ENCODE measurements at places on chromosomes 2 and 18.
A peak's percentile ranks its signal among the peaks of the same experiment; 100 is the strongest.

DNA sequence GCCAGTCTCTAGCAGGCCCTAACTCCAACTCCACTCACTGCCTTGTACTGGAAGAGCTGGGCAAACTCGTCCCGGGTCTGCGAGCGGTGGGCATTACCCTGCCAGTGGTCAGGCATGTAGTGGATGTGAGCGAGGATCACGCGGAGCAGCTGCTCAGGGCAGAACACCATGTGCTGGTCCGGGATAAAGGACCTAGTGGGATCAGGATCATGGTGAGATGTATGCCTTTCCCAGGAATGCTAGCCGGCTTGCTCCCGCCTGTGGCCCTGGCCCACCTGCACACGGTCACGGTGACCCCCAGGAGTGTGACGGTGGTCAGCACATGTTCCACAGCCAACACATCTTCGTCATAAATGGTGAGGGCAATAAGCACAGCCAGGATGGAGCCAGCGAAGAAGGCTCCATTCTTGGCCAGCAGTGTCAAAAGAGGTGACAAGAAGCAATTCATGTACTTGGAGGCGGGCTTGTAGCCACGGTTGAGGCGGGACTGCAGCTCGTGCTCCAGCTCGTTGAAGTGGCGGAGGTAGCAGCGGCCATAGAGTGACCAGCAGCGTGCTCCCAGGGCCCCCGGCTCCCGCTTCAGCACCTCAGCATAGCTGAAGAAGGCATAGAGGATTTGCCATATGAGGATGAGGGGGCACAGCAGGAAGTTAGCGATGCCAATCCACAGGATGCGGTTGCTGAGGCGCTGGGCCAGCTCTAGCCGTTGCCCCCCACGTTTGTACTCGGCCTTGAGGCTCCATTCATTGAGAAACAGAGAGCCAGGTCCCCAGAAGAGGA lies 5.3 kb upstream of the ABCB6 start:
- no peak for DNase-seq

DNA sequence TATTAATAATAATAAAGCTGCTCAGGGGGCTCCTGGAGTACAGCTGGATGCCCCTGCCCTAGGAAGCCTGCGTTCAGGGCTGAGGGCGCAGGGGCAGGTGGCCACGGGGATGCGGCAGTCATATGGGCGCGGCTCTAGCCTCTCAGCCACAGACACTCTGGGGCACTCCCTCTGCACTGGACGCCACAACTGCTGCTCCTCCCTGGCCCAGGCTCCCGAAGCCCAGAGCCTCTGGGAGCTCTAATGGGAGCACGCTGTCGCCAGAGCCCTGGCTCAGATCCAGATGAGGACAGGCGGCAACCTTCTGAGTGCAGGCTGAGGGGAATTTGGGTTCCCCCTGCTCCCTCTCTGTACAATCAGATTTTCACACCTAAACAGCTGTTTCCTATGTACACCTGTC lies 93.6 kb downstream of the MTCL1 start:
- no peak for DNase-seq

DNA sequence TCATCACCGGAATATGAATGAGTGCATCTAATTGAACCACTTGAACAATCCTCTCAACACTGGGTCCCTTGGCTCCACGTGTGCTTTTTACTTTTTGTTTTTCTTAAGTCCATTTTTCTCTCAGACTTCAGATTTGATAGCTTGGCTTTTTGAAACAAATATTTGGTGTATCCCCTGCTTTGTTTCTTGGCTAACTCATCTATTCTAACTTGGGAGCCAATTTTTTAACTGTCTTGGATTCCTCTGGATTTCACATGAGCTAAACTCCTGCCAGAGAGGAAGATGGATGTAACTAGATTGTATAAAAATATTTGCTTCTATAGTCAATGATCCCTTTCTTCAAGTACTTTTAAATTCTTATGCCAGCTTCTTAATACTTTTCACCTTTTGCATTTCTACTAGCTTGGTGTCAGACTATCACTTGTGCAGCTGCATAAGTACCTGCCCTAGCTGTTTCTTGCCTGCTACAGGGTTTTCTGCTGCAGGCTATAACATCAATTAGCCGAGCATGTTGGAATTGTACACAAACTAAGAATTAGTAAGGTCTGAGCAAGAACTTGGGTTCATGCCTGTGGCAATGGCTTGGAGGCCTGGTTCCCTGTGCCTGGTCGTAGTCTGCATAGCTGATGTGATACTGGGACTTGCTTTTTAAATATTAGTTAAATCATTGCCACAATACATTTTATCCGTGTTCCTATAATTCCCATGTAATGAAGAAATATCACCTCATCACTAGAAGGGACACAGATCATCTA lies 281.5 kb downstream of the EN1 start:
- no peak for DNase-seq

- DNase-seq: peak; percentile 67
Observed at GRCh38 chr2:139142252-139142880, 362.2 kb upstream of the NXPH2 start.

- peak; percentile 37 for DNase-seq
Observed at GRCh38 chr18:74217476-74218143, 69.3 kb downstream of the TIMM21 start.

DNA sequence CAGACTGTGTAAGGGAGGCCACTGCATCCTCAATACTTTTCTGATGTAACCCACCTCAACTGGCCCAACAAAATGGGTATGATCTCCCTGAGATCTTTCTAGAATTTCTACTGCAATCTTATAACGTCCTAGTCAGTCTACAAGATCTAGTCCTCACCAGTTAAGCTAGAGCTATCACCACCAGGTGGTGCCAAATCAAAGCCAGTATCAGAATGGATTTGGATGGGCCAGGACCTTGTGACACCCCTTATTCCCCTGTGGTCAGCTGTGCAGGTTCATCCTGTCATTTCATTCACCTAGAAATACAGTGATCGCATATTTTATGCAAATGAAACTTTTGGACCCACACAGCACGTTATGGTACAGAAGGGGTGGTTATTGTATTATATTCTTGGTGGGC lies 90.3 kb downstream of the OLA1 start:
- peak; percentile 25 for DNase-seq

- DNase-seq: no peak
Observed at GRCh38 chr2:220148471-220149248, 521.2 kb downstream of the SLC4A3 start.

- DNase-seq: no peak
Observed at GRCh38 chr2:64371727-64372126, 82.2 kb upstream of the LGALSL start.

DNA sequence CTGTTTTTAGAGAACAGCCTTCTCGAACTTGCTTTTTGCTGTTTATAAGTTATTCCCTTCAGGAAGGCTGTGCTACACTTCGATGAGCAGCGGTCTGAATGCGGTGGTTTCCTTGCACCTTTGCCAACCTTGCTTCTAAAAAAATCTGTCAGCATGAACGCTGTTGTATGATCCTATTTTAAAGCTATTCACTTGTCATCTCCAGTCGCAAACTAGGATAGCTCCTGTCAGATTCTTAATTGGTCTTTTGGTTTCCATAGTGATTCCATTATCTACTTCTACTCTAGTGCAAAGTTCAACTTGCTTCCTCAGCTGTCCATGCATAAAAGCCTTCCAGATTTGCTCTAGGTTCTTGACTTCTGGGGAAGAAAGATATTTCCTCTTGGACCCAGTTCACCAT lies 76.3 kb upstream of the GALNT3 start:
- DNase-seq: no peak

- DNase-seq: no peak
Observed at GRCh38 chr2:160912276-160912675, 248.0 kb upstream of the TANK start.

DNA sequence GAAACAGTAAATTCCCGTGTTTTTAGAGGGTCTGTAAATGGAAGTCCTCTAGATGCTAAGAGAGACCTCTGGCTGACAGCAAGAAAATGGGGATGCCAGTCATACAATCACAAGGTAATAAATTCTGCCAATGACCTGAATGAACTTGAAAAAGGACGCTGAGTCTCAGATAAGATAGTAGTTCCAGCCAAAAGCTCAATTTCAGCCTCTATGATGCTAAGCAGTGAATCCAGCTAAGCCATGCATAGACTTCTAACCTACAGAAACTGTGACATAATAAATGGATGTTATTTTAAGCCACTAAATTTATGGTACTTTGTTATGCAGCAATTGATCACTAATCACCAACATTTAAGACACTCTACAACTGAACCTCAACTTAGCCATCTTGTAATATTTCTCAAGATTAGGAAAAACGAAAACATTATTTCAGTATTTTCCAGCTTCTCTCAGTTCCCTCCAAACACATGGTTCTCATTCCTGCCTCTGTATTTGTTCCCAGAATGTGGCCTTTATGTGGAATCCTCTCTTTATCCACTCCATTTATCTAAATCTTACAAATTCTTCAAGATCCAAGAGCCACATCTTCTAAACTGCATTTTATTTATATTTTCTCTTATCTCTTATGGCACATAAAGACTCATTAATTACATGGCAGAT lies 331.1 kb downstream of the GULP1 start:
- no peak for DNase-seq

- DNase-seq: no peak
Observed at GRCh38 chr2:95317123-95317500, 20.0 kb downstream of the KCNIP3 start.

DNA sequence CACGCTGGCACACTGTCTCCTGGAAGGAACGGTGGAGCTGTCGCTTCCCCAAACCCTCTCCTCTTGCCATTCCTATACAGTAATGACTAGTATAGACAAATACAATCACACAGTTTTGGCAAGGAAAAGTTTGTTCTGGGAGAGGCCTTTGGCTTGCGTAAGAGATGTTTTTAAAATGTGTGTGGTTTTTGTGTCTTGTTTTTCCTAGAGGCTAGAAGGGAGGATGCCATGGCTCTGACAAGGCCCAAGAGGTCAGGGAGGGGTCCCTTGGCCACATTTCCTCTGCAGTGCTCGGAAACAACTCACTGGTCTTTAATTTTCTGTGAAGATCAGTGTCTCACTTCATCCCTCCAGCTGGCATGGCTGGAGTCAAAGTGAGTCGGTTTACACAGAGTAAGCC lies 195.9 kb downstream of the SH3RF3 start:
- DNase-seq: peak; percentile 85

DNA sequence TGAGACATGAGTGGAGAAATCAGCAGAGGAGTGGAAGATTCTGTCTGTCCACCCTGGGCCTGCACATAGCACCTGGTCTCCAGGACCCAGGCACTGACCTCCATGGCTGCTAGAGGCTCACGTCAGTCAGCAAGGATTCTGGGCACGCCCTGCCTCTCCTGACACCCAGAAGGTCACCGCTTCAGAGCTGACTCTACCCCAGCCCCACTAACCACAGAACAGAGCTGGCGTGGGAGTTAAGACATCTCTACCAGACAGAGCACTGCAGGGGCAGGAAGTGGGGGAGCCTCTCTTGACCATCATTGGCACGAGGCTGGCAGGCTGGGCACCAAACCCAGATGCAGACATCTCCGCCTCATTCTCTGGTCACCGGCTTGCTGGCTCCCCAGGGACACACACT lies 3.0 kb downstream of the ADCY3 start:
- no peak for DNase-seq

GRCh38 chr2:238434846-238435751 lies 8.4 kb downstream of the ASB1 start:
- DNase-seq: no peak

DNA sequence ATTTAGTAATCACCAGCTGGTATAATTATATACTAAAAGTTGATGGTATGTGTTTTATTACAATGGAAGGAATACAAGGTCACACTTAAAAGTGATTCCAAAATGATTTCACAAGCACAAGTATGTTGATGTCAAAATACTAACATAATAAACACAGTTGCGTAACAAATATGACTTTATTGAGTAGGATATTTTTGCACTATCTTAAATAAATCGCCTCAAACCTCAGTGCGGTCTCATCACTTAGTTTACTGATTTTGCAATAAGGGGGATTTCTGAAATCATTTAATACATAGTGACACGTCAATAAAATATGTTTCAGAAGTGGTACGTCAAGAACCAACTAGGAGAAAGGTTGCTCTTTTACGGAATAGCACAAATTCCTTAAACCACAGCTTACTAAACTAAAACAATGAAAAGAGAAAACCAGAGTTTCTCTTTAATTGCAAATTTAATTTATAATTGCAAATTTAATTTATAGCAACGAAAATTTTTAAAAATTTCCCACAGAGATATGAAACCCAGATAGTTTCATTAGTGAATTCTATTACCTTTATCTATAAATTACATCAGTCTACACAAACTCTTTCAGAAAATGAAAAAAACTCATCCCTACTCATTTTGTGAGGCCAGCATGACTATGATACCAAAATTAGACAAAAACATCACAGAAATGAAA lies 304.0 kb upstream of the REG3G start:
- DNase-seq: no peak

- no peak for DNase-seq
Observed at GRCh38 chr18:69213842-69214241, 186.8 kb upstream of the DOK6 start.

DNA sequence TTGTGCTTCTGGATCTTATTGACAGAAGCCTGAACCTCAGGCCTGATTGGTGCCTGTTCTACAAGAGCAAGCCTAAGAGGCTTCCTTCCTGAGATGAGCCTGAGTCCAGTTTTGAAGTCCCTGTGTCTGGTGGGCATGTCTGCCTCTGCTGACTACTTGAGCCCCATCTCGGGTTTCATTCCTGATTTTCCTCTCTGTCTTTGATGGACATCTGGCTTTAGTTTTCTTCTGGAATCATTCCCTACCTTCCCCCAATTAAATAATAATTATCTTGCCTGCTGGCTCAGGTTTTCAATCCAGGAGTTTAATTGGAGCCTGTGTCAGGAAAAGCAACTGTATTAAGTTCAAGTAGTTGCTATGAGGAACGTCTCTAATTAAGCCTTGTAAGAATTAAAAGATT lies 135.5 kb upstream of the MC4R start:
- DNase-seq: no peak

DNA sequence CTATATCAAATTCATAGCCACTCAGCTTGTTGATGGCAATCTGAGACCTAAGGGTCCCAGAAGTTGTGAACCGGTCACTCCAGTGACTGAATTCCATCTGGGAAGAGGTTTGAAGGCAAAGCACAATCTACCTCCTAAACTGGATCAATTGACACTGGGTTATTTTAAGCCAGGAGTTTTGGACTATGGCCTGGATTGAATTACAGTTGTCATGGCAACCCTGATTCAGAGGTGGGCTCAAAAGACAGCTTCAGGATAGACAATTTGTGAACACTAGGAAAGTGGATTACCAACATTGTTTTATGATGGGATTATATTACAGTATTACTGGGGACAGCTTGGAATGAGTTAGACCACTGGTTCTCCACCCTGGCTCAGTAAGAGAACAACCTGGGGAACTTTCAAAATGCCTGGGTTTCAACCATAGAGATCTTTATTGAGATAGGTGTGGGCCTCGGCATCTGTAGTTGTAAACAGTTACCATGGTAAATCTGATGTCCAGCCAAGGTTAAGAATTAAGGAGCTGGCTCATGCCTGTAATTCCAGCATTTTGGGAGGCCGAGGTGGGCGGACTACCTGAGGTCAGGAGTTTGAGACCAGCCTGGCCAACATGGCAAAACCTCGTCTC lies 58.8 kb downstream of the MFSD6 start:
- DNase-seq: peak; percentile 29

- DNase-seq: no peak
Observed at GRCh38 chr2:128395196-128395595, 76.5 kb upstream of the HS6ST1 start.

- no peak for DNase-seq
Observed at GRCh38 chr2:37874470-37874869, 50.6 kb upstream of the RMDN2 start.

- DNase-seq: no peak
Observed at GRCh38 chr2:120682654-120683053, 53.0 kb upstream of the GLI2 start.

GRCh38 chr2:239344857-239345216 lies 56.0 kb downstream of the HDAC4 start:
- DNase-seq: no peak
